ENCODE measurements at places on chromosomes 3 and 15.

DNA sequence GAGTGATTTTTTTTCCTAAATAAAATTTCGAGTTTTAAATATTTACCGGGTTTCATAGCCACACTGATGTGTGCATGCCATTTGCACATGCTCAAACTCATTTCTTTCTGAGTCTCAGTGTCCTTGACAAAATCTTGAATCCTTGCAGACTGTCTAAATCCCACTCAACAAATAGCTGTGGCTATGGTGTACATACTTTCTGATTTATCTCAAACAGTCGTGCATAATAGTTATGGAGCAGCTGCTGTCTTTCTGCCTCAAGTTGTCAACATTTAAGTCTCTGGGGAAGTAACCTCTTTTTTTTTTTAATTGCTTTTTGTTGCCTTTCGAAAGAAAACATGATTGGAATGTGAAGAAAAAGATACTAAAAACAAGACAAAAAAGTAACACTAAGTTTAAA is 52.8 kb upstream of the UTS2B start:
- DNase-seq = no peak

GRCh38 chr15:58139989-58140522 is 1.9 kb downstream of the AQP9 start:
- no peak for DNase-seq

DNA sequence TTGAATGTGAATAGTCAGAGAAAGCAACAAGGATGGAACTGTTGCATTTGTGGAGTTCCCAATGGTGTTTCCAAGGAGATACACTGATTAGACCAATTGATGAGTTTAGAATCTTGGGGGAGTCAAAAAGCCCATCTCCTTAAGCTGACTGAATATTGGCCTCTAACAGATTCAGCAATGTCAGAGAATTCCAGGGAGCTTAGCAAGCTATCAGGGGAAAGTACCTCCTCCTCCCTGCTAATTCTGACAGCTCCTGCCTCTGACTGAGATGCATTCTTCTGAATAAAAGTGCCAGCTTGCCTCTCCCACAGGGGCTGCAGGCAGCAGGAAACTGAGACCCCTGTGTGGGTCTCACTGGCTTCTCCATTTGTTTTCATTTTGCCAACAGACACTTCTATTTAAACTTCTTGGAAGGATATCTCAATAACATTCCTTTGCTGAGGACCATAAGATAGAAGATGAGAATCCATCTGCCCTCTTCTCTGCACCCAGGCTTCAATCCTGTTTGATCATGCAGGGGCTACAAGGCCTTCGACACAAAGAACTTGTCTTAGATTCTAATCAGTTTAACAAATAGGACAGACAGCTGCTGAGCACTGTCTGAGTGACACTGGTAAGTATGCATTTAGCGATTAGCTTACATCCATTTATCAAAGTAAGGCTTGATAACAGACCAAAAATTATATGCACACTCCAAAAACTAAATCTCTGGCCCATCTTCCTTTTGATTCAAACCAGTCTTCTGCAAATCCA is 1080.8 kb downstream of the TUSC7 start:
- no peak for DNase-seq

DNA sequence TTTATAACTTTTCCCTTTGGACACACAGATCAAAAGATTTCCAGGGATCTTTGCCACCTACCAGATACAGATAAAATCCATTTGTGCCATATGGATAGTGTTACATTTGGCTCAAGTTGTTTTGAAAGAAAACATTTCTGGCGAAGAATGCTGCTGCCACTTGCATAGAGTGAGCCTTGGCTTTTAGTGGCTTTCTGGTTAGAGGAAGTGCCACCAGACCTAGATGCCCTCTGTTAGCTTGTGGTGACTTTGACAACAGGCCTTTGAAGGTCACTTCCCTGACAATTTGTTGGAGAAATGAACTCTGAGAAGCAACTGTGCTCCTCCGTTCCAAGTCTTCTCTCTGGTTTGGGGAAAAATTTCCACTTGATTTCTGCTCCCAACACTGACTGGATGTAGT is 158.0 kb downstream of the CHST2 start:
- DNase-seq = no peak

- DNase-seq = no peak
Measured at GRCh38 chr3:151008699-151009098, 36.2 kb upstream of the CLRN1 start.

GRCh38 chr15:99176757-99177156 is 71.9 kb downstream of the SYNM start:
- DNase-seq = no peak

DNA sequence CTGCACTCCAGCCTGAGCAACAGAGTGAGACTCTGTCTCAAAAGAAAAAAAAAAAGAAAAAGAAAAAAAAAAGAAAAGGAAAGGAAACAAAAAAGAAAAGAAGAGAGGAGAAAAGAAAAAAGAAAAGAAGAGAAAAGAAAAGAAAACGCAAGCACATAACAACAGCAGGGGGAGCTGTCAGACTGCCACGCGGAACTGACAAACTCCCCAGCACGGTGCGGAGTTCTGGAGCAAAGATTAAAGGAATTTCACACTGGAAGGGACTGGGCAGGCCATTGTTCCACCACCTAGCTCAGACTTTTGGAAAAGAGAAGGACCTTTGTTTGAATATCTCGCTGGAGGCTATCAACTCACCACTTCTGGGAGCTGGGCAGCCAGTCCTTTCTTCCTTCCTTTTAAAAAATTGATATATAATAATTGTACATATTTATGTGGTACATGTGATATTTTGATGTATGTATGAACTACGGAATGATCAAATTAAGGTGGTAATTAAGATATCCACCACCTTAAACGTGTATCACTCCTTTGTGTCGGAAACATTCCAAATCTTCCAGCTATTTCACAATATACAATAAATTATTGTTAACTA is 40.5 kb downstream of the DPPA2 start:
- no peak for DNase-seq

- no peak for DNase-seq
Measured at GRCh38 chr15:100111125-100112060, 230.4 kb downstream of the ADAMTS17 start.

DNA sequence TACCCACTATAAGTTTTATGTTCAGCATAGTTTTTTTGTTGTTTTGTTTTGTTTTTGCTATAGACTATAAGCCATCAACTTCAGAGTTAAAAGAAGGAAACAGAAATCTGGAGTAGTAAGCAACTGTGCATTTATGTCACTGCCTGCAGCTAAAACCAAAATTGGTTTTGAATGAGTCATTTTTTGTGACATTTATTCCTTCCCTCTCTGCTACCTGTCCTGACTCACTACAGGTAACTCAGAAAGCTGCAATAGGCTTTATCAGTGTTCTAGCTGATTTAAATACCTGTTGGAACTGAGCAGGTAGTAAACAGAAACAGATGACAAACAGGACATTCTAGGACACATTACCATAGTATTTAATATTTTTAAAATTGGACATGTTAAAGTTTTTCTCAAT is 393.3 kb upstream of the WNT5A start:
- no peak for DNase-seq

GRCh38 chr15:53520996-53521395 is 238.5 kb downstream of the WDR72 start:
- no peak for DNase-seq

- no peak for DNase-seq
Measured at GRCh38 chr3:11328196-11328945, 56.2 kb downstream of the ATG7 start.

DNA sequence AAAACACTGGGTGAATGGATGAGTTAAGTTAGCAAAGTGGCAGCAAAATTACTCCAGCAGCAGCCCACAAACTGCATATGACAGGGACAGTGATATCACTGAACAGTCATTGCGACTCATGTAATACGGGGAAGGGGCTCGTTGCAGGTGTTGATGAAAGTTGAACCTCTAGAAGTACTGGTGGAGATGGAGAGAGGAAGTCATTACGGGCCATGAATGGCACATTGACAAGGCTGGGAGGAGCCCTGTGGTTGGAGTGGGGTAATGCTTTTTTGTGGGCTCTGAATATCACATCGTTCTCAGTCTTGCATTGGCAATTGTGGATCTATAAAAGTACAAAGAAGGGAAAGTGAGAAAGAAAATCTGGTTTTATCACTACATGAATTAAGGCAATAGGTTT is 278.1 kb downstream of the ZPLD1 start:
- no peak for DNase-seq

GRCh38 chr15:79064496-79064895 is 26.1 kb downstream of the RASGRF1 start:
- no peak for DNase-seq

- no peak for DNase-seq
Measured at GRCh38 chr3:126753191-126754160, 49.4 kb downstream of the CHCHD6 start.

DNA sequence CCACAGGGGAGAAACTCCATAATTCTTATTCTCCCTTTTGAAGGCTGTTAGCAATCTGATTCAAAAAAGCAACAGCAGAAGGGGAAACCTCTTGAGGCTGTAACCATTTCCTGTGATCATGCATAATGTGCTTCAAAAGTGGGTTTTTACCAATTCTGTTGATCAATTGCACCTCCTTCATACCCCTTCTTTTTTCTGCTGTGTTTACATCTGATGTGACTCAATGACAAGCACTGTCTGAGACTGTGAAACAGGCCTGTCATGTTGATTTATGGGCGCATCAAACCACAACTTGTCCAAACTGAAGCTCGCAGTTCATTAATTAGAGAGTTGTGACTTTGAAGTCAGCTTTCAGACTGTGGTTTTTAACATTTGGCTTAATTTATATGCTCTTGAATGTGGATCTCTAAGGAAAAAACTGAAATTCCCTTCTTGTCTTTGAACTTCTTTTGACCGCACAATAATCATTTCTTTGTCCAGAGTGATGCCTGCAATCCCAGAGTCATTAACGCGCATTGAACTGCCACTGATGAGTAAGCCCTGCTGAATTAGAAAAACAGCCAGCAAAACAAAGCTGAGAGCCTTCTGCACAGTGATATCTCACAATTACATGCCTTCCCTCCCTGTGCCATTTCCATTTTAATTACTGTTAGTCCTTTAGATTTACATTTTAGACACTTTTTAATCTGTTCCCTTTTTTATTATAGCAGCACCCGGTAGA is 532.8 kb downstream of the FOXP1 start:
- peak; percentile 80 for DNase-seq

- no peak for DNase-seq
Measured at GRCh38 chr3:53257465-53257864, 1.6 kb upstream of the TKT start.

DNA sequence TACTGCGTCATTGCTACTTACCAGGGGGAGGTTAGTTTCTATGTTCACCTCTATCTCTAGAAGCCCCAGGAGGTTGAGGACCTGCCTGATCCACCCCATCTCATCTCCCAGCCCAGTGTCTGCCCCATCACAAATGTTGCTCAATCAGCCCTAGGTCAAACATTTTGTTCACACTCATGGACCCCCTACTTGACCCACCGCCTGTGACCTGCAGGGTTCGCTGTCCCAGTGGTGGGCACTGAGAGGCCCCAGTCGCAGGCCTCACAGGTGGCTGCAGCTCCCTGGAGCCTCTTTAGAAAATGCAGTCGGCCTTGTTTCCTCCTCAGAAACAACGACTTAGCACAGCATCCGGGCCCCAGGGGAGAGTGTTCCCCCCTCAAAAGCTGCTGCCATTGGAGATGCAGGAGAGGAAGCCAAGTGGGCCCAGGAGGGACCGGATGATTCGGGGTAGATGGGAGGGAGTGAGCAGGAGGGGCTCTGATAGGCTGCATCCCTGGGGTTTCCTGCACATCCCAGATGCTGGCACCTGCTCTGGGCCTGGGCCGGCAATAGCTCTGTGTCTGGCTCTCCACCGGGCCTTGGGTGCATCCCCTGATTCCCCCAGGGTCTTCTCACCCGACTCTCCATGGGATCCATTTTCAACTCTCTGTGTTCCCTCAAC is 18.4 kb upstream of the INSYN1 start:
- DNase-seq = no peak

- no peak for DNase-seq
Measured at GRCh38 chr3:58487140-58487886, 4.6 kb upstream of the KCTD6 start.

GRCh38 chr3:126300001-126300760 is 57.0 kb downstream of the KLF15 start:
- DNase-seq = no peak

DNA sequence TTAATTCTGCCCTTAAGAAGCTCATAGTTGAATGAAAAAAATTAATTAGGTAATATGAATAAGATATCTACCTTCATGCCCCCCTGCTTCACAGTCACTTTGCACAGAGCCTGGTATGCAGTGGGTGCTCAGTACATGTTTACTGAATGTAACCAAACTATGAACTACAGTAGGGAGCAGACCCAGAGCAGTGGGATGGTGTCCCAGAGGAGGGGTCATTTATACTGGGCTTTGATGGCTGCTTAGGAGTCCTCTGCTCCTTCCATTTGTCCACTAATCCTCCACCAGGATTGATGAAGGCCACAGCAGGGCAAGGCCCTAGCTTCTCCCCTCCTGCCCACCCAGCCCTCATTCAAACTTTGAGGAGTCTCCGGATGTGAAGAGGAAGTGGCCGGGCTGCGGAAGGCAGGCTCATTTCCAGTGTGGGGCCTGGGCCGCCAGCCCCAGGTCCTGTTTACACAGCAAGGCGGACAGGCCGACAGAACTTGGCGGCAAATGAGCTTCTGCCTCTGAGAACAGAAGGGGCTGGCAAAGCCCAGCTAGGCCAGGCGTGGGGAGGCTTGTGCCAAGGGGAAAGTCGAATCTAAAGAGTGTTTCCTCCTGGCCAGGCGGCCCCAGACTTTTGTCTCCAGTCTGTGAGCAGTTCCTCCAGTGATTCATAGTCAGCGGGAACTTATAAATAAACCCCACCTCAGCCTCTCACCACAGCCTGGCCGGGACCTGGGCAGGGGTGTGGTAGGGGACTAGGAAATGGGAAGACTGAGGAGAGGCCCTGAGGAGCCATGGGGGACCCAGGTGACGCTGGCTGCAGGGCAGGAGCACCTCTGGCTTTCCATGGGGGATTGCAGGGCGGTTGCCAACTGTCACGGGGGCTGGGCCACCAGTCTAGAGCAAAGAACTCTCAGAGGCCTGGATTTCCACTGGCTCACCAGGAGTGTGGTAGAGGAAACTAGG is 51.6 kb upstream of the LCTL start:
- no peak for DNase-seq

DNA sequence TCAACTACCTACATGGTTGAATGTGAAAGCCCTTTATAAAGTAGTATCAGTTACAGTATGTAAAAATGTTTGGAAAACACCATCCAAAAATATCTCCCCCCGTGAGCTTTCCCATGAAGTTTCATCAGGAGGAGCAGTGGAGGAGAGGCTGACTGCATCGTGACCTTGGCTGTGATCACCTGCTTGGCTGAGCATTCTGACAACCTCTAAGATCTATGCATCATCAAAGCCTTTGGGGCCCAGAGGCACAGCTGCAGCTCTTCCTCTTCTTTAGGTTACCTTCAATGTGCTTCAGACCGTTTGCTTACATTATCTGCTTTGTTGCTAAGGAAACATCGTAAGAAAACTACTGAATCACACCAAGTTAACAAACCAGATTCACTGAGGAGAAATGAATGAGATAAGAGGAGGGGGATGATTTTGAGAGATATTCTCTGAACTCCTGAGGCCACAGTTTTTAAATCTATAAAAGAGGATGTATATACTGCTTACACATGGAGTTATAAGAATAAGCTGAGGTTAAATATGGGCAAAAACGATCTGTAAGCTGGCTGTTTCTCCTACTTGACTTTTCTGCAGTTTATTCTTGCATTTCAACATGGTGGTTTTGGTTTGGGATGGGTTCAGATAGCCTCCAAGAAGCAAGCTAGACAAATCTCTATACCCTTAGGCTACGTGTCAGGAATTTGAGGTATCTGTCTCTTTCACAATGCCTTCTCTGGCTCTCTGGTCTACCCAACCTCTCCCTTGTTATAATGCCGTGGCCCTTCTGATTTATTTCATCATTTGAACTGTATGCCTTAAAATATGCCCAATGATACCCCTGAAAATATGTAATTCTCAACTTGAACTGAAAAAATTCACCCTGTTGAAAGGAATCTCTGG is 4.0 kb downstream of the GCSAM start:
- DNase-seq = peak; percentile 57

Measured in CD8-positive, alpha-beta memory T cell (primary cell).